ENCODE measurements at places on chromosomes 16 and 17. TPM values are rescaled to one million over a fixed set of nuclear protein-coding genes. Genes with fewer than 3 reads are reported as not detected.

CSH2 gene
- total RNA-seq, result not detected

KRTAP2-1 gene
- total RNA-seq, result not detected

DNA sequence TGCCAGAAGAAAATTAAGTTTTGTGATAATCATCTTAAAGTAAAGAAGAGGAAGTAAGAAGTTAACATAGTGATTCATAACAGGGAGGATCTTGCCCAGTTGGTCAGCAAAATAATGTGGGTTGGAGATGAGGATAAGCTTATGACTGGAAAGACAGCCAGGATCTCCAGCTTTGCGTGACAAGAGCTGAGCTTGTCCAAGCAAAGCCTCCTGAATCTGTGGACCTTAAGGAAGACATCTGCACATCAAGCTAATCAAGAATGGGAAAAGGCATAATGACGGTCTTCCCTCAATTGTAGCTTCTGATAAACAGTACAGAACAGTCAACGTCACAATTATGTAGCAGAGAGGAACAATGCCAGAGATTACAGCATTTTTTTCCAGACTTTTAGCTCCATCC is 744.7 kb upstream of the GOT2 start:
- DNase-seq, result no peak

DNA sequence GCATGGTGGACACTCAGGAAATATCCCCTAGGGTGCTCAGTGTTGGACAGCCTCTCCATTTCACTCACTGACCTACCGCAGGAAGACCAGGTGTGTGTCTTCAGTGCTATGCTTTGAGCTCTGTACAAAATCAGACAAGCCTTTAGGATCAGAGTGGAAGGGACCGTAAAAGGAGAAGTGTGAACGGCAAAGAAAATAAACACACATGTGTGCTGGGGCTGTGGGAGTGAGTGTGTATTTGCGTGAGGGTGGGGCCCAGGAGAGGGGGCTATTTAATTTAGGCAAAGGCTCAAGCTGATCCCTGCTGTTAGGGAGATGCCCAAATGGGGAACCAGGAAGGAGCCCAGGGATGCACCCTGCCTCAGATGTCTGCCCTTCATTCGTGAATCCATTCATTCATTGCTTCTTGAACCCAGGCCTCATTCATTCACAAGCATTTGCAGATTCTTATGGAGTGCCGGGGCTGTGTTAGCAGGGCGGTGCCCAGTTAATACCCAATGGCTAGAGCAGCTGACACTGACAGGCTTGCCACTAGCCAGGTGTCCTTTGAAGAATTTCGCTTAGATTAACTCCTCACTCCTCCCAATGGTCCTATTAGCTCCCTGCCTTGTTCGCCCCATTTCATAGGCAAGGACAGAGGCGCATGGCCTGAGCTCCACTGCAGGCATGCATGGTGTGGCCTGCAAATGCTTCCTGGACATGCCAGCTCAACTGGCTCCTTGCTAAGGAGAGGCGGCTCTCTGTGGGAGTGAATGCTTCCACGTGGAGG is 296.7 kb upstream of the FOXF1 start:
- DNase-seq, result no peak

DNA sequence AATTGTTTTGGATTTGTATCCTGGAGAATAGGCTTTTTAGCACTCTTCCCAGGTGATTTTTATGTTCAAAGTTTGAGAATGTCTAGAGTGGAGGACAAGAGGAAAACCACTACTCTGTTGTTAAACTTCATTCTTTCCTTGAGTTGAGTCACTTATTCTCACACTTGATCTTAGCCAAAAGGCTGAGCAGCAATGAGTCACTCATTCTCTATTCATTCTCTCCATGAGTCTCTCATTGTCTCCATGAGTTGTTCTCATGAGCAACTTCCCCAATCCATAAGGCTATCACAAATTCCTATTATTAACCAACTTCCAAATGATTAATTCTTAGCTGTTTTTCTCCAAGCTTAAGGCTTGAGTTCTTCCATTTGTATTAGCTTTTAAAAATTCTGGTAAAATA is 1393.3 kb downstream of the CDH8 start:
- peak; percentile 1 for DNase-seq

ZFP3 gene
- total RNA-seq, result 1.7 TPM

DNA sequence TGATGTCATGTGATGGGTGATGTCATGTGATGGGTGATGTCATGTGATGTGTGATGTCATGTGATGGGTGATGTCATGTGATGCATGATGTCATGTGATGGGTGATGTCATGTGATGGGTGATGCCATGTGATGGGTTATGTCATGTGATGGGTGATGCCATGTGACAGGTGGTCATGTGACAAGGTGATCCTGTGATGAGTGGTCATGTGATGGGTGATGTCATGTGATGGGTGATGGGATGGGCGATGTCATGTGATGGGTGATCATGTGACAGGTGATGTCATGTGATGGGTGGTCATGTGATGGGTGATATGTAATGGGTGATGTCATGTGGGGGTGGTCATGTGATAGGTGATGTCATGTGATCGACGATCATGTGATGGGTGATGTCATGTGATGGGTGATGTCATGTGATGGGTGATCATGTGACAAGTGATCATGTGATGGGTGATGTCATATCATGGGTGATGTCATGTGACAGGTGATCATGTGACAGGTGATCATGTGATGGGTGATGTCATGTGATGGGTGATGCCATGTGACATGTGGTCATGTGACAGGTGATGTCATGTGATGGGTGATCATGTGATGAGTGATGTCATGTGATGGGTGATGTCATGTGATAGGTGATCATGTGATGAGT is 17.2 kb downstream of the CD300LB start:
- peak; percentile 53 for DNase-seq

GRCh38 chr16:65083164-65083857 is 38.6 kb downstream of the CDH11 start:
- DNase-seq, result no peak

DNA sequence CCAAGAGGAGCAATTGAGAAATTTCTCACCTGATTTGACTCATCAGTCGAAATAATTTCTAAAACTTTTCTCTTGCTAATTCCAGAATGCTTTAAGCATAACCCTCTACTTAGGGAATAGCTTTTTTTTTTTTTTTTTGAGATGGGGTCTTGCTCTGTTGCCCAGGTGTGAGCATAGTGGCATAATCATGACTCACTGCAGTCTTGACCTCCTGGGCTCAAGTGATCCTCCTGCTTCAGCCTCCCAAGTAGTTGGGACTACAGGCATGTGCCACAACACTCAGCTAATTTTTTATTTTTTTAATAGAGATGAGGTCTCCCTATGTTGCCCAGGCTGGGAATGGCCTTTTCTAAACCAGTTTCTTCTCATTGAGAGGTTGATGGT is 13.7 kb upstream of the NFATC3 start:
- no peak for DNase-seq

DNA sequence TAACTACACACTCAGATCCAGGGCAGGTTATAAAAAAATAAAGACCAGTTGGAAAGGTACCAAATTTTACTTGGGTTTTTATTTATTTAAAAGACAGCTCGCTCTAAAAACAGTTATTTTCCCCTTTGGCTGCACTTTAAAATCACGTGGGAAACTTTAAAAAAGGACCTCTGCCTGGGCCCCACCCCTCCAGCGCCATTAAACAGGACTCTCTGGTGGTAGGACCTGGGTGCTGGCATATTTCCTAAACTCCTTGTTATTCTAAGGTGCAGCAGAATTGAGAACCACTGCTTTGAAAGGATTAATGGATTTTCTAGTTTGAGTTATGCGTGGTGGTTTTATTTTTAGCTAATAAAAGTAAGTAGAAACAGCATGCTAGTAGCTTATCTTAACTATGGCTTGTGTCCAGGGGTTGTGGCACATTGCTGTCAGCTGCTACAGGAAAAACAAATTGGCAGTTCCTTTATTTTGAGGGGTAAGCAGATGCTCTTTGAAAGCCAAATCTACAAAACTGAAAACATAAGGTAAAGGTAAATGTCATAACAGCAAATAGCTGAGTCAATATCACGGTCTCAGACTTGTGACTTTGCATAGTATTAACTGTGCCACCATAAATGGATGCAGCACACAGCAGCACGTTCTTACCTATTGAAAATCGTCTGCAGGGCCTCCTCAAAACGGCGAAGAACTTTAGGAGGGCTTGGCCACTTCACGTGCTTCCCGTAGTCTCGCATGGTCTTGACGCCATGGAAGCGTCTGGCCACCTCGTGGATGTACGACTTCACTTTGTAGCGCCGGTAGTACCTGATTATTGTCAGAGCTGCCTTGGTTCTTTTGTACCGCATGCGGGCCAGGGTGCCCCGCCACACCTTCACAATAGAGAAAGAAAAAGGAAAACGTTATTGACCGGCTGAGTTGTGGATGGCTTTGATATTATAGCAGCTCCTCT is 172.0 kb downstream of the CDK5R1 start:
- DNase-seq, result no peak

RAPGEFL1 gene
- 2.1 TPM for total RNA-seq

GRCh38 chr17:16286947-16287562 is 66.2 kb downstream of the CENPV start:
- DNase-seq, result no peak

DNA sequence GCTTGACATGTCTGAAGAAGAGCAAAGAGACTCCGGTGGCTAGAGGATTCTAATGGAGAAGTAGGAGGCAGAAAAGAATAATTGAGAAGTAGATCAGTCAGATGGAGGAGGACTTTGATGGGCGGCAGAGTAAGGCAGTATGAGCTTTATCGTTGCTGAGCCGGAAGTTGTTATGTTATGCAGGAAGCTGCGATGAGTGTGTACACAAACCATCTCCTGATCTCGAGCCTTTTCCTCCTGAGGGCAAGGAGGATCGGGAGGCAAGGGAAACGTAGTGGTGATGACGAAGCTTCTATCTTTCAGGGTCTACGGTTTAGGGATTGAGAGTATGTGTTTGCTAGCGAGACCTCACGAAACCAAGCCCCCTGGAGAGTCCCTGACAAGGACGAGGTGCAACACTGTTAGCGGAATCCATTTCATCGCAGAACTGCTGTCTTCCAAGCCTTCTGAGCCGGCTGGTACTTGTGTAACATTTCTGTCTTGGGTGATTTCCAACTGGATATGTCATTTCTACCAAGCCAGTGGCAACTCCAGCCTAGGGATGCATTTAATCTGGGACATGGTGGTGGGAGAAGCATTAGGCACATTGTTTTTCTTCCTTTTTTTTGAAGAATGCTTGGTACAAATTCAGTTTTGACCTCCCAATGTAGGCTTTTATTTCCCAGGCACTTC is 45.5 kb downstream of the RBFOX1 start:
- DNase-seq, result no peak

EPN2 gene
- 26.4 TPM for total RNA-seq

TMEM88 gene
- total RNA-seq, result 19.8 TPM

KCNJ12 gene
- total RNA-seq, result 0.14 TPM

RILP gene
- total RNA-seq, result 18.2 TPM

KCNAB3 gene
- 1.2 TPM for total RNA-seq

DNA sequence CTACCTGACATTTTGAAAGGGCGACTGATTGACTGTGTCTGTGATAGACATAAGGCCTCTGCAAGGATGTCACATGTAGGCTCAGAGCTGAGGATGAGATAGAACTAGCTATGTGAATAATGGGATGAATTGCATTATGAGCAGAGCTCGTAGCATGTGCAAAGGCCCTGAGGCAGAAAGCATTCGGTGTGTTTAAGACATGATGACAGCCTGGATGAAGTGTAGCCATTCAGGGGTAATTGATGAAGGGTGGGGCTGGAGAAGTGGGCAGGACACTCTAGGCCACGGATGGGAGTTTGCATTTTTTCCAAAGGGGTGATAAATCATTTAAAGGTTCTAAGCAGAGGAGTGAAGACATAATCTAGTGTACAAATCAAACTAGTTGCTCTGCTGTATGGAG is 62.6 kb downstream of the USP43 start:
- DNase-seq, result no peak

KRT13 gene
- total RNA-seq, result 1.0 TPM

- no peak for DNase-seq
Observed at GRCh38 chr17:14579716-14580115, 278.8 kb downstream of the HS3ST3B1 start.

FGF11 gene
- total RNA-seq, result 11.5 TPM

DNA sequence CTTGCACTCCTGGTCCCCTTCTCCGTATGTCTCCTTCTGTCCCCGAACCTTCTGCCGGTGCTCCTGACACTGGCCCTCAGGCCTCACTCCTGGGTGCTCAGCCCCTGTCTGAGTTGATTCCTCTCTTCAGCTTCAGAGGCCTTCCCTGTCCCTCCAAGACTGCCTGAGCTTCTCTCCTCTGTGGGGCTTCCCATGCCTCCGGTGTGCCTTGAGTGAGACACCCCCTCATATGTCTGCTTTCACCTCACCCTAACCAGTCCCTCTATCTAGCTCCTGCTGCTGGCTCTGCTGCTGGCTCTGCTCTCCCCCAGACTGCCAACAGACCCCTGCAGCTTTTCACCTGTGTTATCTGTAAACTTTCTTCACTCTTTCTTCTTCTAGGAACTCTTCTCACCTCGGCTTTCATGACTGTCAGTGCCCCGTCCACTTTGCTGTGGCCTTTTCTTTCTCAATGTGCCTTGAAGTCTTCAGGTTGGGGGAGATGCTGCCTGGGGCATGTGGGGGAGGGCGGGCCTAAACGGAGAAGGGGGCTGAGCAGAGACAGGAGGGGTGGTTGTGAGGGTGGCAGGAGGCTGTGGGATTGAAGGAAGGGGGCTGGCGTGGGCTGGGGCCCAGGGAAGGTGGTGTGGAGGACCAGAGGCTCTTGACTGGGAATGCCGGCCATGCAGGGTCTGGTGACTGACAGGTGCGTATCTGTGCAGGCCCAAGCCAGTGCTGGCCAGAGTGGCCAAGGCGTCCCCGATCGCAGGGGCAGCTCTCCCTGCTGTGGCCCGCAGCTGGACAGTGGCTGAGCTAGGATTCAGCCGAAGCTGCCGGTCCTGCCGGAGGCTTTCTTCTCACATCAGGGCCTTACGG is 81.3 kb downstream of the METRNL start:
- DNase-seq, result no peak

GRCh38 chr16:78695391-78695790 is 595.9 kb downstream of the WWOX start:
- no peak for DNase-seq

SHISA6 gene
- total RNA-seq, result not detected

PIRT gene
- total RNA-seq, result not detected

Data from epithelial cell of proximal tubule (primary cell).